ENCODE measurements at places on chromosomes 1 and 21. TPM values are rescaled to one million over a fixed set of nuclear protein-coding genes. Genes with fewer than 3 reads are reported as not detected.

The GREM2 gene
- total RNA-seq: 0.13 TPM

The DPYD gene
- total RNA-seq: 22.0 TPM

The AMPD1 gene
- not detected for total RNA-seq

The TACSTD2 gene
- total RNA-seq: 0.26 TPM

GRCh38 chr1:27575840-27576331, 28.1 kb downstream of the AHDC1 start:
- H3K27me3 ChIP-seq: no peaks in the 10 kb centered on the region
- H3K4me3 ChIP-seq: peak overlapping the region; percentile 57
- H3K36me3 ChIP-seq: no peaks in the 10 kb centered on the region
- peak overlapping the region; percentile 92 for H3K27ac ChIP-seq

GRCh38 chr21:29704719-29705118, 235.1 kb downstream of the GRIK1 start:
- H3K27me3 ChIP-seq: no peaks in the 10 kb centered on the region
- no peak for DNase-seq
- H3K4me3 ChIP-seq: no peak overlapping the region

- no peak overlapping the region for H3K4me3 ChIP-seq
- DNase-seq: no peak
- H3K36me3 ChIP-seq: no peaks in the 10 kb centered on the region
- H3K4me1 ChIP-seq: no peaks in the 10 kb centered on the region
These were observed 111.9 kb downstream of the NRIP1 start for GRCh38 chr21:14952916-14953315.

DNA sequence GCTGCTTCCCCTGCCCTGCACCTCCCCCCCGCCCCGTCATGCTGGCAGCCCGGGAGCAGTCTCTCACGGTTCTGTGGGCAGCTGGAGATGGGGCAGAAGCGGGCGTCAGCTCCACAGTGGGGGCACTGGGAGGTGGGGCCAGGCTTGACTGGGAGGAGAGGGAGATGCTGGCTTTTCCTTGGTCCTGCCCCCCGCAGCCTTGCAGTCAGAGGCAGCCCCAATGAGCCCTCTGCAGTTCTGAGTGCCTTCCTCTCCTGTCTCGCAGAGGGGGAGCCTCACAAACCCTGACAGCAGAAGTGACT, 21.7 kb downstream of the ARHGEF10L start:
- H3K36me3 ChIP-seq: no peaks in the 10 kb centered on the region
- no peaks in the 10 kb centered on the region for H3K27me3 ChIP-seq
- peak overlapping the region; percentile 83 for H3K27ac ChIP-seq
- peaks cover 56% of the 10 kb centered on the region for H3K4me1 ChIP-seq
- DNase-seq: no peak
- no peak overlapping the region for H3K4me3 ChIP-seq

DNA sequence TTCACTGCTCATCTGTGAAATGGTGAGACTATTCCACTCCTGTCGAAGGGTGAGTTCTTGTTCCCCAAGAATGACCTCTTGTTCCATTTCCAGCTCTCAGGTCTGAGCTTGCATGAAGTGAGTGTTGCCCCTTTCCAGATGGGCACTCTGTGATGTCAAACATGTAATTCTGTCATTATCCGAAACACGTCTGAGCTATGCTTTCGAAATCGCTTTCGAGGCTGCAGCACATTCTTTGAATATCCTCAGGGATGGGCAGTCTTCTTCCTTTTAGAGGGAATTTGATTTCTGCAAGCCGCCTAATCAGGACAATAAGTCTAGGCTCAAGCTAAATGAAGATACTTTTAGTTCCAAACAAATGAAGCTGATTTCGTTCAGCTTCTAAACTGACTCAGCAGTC, 15.1 kb downstream of the NFASC start:
- H3K27ac ChIP-seq: peak overlapping the region; percentile 43
- H3K4me1 ChIP-seq: peaks cover 17% of the 10 kb centered on the region
- H3K36me3 ChIP-seq: no peaks in the 10 kb centered on the region

- no peaks in the 10 kb centered on the region for H3K4me1 ChIP-seq
- no peak for DNase-seq
- H3K27me3 ChIP-seq: peaks cover 35% of the 10 kb centered on the region
- H3K36me3 ChIP-seq: no peaks in the 10 kb centered on the region
- H3K4me3 ChIP-seq: no peak overlapping the region
These were observed 94.0 kb upstream of the WNT4 start for GRCh38 chr1:22236900-22237299.

DNA sequence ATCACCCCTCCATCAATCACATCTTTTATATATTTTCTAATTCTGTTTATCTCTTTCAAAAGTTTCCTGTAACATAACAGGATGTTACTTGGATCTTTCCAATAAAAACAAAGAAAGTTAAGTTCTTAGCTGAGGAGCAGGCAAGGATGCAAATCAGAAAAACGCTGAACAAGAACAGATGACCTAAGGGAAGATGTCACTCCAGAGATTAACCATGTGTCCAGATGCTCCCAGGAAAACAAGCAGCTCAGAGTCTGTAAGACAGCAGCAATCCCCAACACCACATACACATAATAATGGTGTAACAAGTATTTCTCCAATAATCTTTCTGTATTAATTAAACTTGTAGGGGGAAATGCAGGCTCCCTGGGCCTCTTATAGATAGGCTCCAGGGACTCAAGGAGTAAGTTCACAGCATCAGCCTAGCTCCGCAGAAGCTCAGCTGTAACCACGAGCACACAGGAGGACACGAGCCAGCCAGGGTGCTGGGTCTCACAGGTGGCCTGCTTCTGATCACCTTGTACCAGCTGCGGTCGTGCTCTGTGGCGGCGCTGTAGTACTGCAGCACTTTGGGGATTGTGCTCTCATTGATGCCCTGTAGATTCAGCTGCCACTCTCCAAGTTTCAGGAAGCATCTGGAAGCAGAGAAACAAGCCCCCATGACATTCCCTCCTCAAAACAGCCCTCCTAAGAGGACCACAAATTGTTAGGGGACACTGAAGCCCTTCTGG, 33.1 kb upstream of the EXOSC10 start:
- no peak for DNase-seq
- H3K27ac ChIP-seq: peak overlapping the region; percentile 13
- no peak overlapping the region for H3K4me3 ChIP-seq
- peaks cover 10% of the 10 kb centered on the region for H3K36me3 ChIP-seq

DNA sequence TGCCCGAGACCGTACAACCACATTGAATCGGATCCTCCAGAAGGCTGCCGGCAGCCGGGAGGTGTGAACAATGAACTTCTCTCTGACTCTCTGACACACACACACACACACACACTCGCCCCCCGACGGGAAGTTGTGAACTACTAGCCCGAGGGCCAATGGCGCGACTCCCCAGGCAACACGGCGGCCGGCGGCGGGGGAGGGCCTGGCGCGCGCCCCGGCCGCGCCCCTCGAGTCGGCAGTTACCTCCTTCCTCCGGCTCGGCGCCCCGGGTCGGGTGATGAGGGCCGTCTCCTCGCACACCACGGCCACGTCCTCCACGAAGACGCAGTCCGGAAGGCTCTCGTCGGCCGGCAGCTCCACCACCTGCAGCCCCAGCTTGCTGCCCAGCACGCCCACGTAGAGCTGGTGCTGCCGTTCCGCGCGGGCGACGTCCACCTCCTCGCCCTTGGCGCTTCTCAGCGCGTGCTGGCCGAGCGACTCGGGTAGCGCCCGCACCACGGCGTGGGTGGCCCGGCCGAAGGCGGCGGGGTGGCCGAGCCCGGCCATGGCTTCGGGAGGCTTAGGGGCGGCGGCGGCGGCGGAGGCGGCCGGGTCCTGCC, 361 bp downstream of the DDAH1 start:
- no peaks in the 10 kb centered on the region for H3K36me3 ChIP-seq
- peak; percentile 74 for DNase-seq
- H3K27me3 ChIP-seq: peaks cover 31% of the 10 kb centered on the region
- H3K27ac ChIP-seq: peak overlapping the region; percentile 80

DNA sequence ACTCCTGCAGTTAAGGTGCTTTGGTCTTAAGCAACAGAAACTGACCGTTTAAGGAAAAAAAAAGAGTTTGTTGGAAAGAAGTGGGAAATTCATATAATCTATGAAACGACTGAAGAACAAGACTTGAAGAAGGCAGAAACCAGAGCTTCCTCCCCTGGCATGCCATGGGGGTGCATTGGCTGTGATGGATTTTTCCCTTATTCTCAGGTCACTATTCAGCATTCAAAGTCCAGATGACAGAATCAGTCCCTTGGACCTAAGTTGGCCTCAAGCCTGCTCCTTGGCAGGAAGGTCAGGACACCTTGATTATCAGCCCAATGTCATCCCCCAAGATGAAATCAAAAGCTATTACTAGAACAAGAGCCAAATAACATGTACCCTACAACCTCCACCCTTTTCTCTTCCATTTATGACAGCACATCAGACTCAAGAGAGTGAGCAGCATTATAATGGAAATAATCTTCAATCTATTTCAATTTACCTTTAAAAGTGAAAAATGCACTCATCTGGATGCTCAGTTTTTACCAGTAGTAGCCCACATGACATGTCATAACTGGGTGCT, 15.8 kb upstream of the TMEM9 start:
- DNase-seq: no peak
- peak overlapping the region; percentile 92 for H3K27ac ChIP-seq
- peaks cover 4% of the 10 kb centered on the region for H3K4me1 ChIP-seq
- H3K36me3 ChIP-seq: no peaks in the 10 kb centered on the region

- DNase-seq: no peak
These were observed 32.4 kb upstream of the MAB21L3 start for GRCh38 chr1:116078699-116079223.

- no peak overlapping the region for H3K27ac ChIP-seq
- DNase-seq: no peak
- no peak overlapping the region for H3K4me3 ChIP-seq
- no peaks in the 10 kb centered on the region for H3K36me3 ChIP-seq
- no peaks in the 10 kb centered on the region for H3K4me1 ChIP-seq
These were observed 38.7 kb downstream of the JUN start for GRCh38 chr1:58745117-58745516.

DNA sequence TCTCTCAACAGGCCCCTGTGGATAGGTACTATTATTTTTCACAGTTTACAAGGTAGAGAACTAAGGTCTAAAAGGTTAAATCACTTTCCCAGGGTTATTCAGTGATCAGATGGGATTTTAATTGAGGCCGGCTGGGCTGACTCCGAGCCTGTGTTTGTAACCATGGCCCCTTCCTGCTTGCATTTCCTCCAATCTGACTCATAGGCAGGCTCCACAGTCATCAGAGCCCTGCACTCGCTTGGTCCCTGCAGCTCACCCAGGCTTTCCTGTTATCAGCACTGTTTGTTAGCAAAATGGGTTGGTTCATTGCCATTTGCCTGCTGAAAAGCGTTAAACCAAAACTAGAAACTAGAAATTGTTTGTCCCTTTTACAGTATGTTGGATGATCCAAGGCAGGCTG, 41.4 kb upstream of the LMX1A start:
- H3K4me3 ChIP-seq: no peak overlapping the region
- peak; percentile 53 for DNase-seq
- H3K4me1 ChIP-seq: peaks cover 5% of the 10 kb centered on the region
- no peaks in the 10 kb centered on the region for H3K36me3 ChIP-seq
- peaks cover 83% of the 10 kb centered on the region for H3K27me3 ChIP-seq

DNA sequence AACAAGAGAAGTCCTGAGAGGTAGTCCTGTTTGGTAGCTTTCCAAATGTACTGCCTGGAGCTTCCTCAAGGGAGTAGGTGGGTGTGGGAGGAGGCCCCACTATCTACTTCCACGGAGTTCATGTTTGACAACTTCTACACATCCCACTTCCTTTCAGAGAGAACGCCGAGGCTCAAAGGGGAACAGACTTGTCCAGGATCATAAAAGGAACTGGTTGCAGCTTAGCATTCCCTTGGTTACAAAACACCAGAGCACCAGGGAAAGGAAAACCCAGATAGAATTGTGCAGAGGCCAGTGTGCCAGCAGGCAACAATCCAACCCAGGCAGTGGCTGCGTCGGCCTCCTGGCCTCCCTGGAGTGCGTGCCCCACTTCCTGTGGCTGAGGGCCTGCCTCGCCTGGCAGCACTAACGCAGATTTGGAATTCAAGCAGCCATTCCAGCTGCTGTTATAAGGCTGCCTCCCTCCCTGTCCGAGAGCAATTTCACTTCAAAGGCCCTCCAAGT, 4.2 kb upstream of the RAP1GAP start:
- H3K27ac ChIP-seq: peak overlapping the region; percentile 25
- peaks cover 36% of the 10 kb centered on the region for H3K4me1 ChIP-seq
- peaks cover 15% of the 10 kb centered on the region for H3K27me3 ChIP-seq
- peak; percentile 82 for DNase-seq
- no peak overlapping the region for H3K4me3 ChIP-seq

DNA sequence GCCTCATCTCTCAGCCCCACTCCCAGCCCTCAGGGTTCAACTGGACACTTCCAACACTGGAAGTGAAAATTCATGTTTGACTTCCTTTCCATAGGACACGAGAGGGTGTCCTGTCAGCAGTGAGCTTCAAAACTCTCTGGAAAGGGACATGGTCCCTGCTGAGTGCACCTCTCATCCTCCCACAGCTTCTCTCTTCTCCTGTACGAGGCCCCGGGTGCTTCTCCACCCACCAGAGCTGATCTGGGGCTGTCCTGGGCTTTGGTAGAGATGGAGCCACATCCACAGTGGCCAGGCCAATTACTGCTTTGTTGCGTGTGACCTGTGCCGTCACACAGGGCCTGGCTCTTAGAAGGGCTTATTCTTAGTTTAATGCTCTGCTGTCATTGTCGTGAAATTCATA, 182.3 kb downstream of the RRAGC start:
- no peaks in the 10 kb centered on the region for H3K4me1 ChIP-seq
- H3K36me3 ChIP-seq: no peaks in the 10 kb centered on the region
- no peaks in the 10 kb centered on the region for H3K27me3 ChIP-seq
- DNase-seq: no peak
- H3K4me3 ChIP-seq: no peak overlapping the region
- H3K27ac ChIP-seq: no peak overlapping the region

GRCh38 chr1:81666586-81666985, 134.1 kb upstream of the ADGRL2 start:
- H3K4me1 ChIP-seq: peaks cover 2% of the 10 kb centered on the region
- no peaks in the 10 kb centered on the region for H3K36me3 ChIP-seq
- H3K4me3 ChIP-seq: no peak overlapping the region
- no peaks in the 10 kb centered on the region for H3K27me3 ChIP-seq
- H3K27ac ChIP-seq: no peak overlapping the region

- no peaks in the 10 kb centered on the region for H3K36me3 ChIP-seq
- H3K27ac ChIP-seq: no peak overlapping the region
- H3K4me1 ChIP-seq: no peaks in the 10 kb centered on the region
- DNase-seq: no peak
These were observed 106.3 kb downstream of the SETD4 start for GRCh38 chr21:35954066-35954465.

DNA sequence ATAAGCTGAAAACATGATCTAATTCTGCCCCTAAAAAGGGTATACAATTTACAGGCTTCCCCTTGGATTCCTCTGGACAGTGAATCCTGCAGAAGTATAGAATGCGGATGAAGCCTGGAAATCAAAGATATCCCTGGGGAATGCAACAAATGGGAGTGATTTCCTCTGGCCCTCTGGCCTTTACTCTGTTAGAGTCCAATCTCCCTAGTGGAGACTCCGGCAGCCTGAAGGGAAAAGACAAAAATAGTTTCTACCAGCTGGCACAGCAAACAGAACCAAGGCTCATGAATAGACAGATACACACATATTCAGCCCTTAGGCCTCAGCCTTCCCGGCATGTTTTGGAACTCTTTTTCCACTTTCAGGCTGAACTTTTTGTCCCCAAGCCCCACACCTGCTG, 3.9 kb upstream of the LRRC52 start:
- no peaks in the 10 kb centered on the region for H3K36me3 ChIP-seq
- H3K4me1 ChIP-seq: peaks cover 8% of the 10 kb centered on the region
- peak; percentile 23 for DNase-seq
- no peaks in the 10 kb centered on the region for H3K27me3 ChIP-seq
